ENCODE measurements at places on chromosomes 13 and 19. TPM values are rescaled to one million over a fixed set of nuclear protein-coding genes. Genes with fewer than 3 reads are reported as not detected.

DNA sequence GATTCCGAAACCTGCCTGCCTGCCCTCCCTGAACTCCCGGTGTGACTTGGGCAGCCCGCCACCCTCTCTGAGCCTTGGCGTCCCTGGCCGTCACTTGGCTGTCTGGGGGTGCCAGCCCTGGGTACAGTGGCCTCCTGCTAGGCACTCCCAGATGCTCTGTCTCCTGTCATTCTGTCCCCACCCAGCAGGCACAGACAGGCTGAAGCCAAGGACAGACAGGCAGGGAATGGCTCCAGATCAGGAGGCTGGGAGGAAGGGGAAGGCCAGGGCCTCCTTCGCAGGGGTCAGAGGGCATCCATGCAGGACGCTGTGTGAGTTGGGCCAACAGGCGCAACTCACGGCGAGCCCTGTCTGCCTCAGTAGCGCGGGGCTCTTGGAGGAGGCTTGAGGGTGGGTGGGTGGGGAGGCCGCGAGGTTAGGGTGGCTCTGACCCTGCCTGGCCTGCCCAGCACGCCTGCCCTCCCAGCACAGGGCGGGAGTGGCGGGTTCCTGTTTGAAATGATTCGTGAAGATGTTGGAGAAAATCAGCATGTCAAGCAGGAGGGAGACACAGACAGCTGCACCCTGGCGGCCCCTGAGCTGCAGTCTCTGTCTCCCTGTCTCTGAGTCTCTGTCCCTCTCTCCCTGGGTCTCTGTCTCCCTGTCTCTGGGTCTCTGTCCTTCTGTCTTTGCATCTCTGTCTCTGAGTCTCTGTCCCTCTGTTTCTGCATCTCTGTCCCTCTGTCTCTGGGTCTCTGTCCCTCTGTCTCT lies 19.7 kb downstream of the KLHL26 start:
- no peak overlapping the region for H3K4me3 ChIP-seq
- H3K4me1 ChIP-seq, result peaks cover 27% of the 10 kb centered on the region
- H3K27me3 ChIP-seq, result no peaks in the 10 kb centered on the region
- no peak for DNase-seq

- H3K27ac ChIP-seq, result peak within 1 kb of the TSS; percentile 87
- H3K27me3 ChIP-seq, result no peaks in the 10 kb centered on the region
- no peaks in the 10 kb centered on the region for H3K4me1 ChIP-seq
- peak within 1 kb of the TSS; percentile 57 for H3K4me3 ChIP-seq
Measured at GRCh38 chr13:113296823-113297369, at the start of gene LAMP1. Gene LAMP1 (plus strand): TSS chr13:113297239. CDS start chr13:113297435, 196 bp downstream.

DNA sequence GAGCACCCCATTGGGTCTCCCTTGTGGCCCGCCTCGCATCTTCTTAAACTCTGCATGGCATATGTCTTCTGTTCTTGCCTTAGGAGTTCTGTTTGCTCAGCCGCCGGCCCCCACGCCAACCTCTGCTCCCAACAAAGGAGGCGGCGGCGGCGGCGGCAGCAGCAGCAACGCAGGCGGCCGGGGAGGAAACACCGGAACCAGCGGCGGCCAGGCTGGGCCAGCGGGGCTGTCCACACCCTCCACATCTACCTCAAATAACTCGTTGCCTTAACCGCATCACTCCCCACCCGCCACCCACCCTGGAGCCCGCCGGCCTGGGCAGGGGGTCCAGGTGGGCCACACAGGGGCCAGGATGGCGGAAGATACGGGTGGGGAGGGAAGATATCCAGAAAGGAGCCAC lies 12.3 kb upstream of the WDR18 start:
- DNase-seq, result no peak
- H3K27me3 ChIP-seq, result no peaks in the 10 kb centered on the region
- no peak overlapping the region for H3K4me3 ChIP-seq
- H3K4me1 ChIP-seq, result no peaks in the 10 kb centered on the region

DNA sequence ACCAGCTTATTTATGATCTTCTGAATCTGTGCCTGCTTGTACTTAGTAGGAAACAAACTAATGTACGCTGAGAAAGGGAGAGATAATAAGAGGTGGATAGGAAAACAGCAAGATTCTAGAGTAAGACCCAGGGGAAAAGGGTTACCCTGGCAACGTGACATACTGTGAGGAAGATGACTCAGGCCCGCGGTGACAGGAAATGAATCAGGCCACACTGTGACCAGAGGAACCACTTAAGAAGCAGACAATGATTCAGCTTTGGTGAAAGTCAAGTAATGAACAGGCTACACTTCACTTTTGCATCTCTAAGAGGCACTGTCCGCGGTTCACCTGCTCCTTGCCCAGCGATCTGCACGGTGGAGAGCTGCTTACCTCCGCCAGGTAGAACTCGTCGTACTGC lies 158.2 kb downstream of the NALCN start:
- H3K4me1 ChIP-seq, result no peaks in the 10 kb centered on the region
- H3K4me3 ChIP-seq, result no peak overlapping the region
- no peaks in the 10 kb centered on the region for H3K27me3 ChIP-seq
- H3K27ac ChIP-seq, result no peak overlapping the region

Gene SIGLEC12
- not detected for total RNA-seq

Gene KLF2
- 16.5 TPM for total RNA-seq

GRCh38 chr13:27353708-27354107 lies 70.7 kb upstream of the GTF3A start:
- H3K36me3 ChIP-seq, result no peaks in the 10 kb centered on the region
- no peaks in the 10 kb centered on the region for H3K4me1 ChIP-seq
- no peak overlapping the region for H3K4me3 ChIP-seq
- H3K27ac ChIP-seq, result no peak overlapping the region
- DNase-seq, result no peak

GRCh38 chr19:17424743-17425365 lies 5.0 kb downstream of the MVB12A start:
- DNase-seq, result no peak
- H3K27ac ChIP-seq, result no peak overlapping the region
- no peaks in the 10 kb centered on the region for H3K4me1 ChIP-seq
- no peaks in the 10 kb centered on the region for H3K36me3 ChIP-seq

Gene NACC1
- total RNA-seq, result 13.6 TPM

- no peaks in the 10 kb centered on the region for H3K27me3 ChIP-seq
- no peaks in the 10 kb centered on the region for H3K4me1 ChIP-seq
- DNase-seq, result peak; percentile 59
- H3K27ac ChIP-seq, result peak overlapping the region; percentile 49
- no peak overlapping the region for H3K4me3 ChIP-seq
- H3K36me3 ChIP-seq, result no peaks in the 10 kb centered on the region
Measured at GRCh38 chr19:46283771-46284170, 13.1 kb upstream of the HIF3A start.

DNA sequence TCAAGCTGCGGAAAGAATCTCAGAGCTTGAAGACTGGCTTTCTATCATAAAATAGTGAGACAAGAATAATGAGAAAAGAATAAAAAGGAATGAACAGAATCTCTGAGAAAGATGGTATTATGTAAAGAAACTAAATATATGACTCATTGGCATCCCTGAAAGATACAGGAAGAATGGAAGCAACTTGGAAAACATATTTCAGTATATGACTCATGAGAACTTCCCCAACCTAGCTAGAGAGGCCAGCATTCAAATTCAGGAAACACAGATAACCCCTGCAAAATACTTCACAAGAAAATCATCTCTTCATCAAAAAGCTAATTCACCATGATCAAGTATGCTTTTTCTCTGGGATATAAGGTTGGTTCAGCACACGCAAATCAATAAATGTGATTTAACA lies 2318.0 kb downstream of the PCDH9 start:
- H3K4me1 ChIP-seq, result no peaks in the 10 kb centered on the region
- H3K4me3 ChIP-seq, result no peak overlapping the region
- no peak overlapping the region for H3K27ac ChIP-seq
- H3K36me3 ChIP-seq, result no peaks in the 10 kb centered on the region
- DNase-seq, result no peak

- H3K27ac ChIP-seq, result no peak overlapping the region
- DNase-seq, result no peak
- no peaks in the 10 kb centered on the region for H3K36me3 ChIP-seq
- no peak overlapping the region for H3K4me3 ChIP-seq
- H3K4me1 ChIP-seq, result no peaks in the 10 kb centered on the region
- no peaks in the 10 kb centered on the region for H3K27me3 ChIP-seq
Measured at GRCh38 chr13:106003651-106004050, 531.8 kb downstream of the EFNB2 start.

- no peak overlapping the region for H3K4me3 ChIP-seq
- H3K27me3 ChIP-seq, result no peaks in the 10 kb centered on the region
- no peak for DNase-seq
- no peak overlapping the region for H3K27ac ChIP-seq
Measured at GRCh38 chr13:35498231-35498630, 21.7 kb upstream of the MAB21L1 start.

GRCh38 chr19:14525729-14526128 lies 3.7 kb upstream of the TECR start:
- no peaks in the 10 kb centered on the region for H3K4me1 ChIP-seq
- DNase-seq, result no peak
- H3K36me3 ChIP-seq, result no peaks in the 10 kb centered on the region
- no peaks in the 10 kb centered on the region for H3K27me3 ChIP-seq
- no peak overlapping the region for H3K4me3 ChIP-seq

DNA sequence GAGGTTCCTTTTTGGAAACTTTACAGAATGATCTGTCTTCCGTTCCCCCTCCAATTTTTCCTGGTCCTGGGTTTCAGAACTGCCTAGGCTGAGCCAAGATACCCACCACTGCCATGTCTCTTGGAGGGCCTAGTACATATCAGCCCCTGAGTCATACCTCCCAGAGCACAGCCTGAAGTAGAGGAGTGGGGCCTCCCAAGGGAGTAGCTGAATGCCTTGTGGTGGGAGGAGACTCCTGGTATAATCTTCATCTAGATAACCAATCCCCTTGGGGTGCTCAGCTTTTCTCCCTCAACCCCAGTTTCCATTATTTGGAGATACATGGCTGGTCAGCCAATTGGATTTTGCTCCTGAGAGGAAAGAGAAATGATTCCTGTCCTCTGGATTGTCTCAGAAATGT lies 30.3 kb downstream of the ZNF763 start:
- no peaks in the 10 kb centered on the region for H3K36me3 ChIP-seq
- no peak overlapping the region for H3K4me3 ChIP-seq
- no peaks in the 10 kb centered on the region for H3K27me3 ChIP-seq
- H3K4me1 ChIP-seq, result no peaks in the 10 kb centered on the region
- H3K27ac ChIP-seq, result no peak overlapping the region
- DNase-seq, result no peak

- H3K4me3 ChIP-seq, result no peak overlapping the region
- no peaks in the 10 kb centered on the region for H3K27me3 ChIP-seq
- no peaks in the 10 kb centered on the region for H3K36me3 ChIP-seq
Measured at GRCh38 chr13:113186061-113186900, 22.2 kb downstream of the PCID2 start.

- no peak for DNase-seq
- H3K27me3 ChIP-seq, result peaks cover 22% of the 10 kb centered on the region
- no peak overlapping the region for H3K4me3 ChIP-seq
- H3K36me3 ChIP-seq, result no peaks in the 10 kb centered on the region
- H3K4me1 ChIP-seq, result no peaks in the 10 kb centered on the region
Measured at GRCh38 chr19:50205681-50206138, 2.3 kb downstream of the MYH14 start.

- DNase-seq, result peak; percentile 35
- peak overlapping the region; percentile 87 for H3K4me3 ChIP-seq
- peak overlapping the region; percentile 100 for H3K27ac ChIP-seq
- no peaks in the 10 kb centered on the region for H3K36me3 ChIP-seq
- H3K27me3 ChIP-seq, result no peaks in the 10 kb centered on the region
- H3K4me1 ChIP-seq, result peaks cover 11% of the 10 kb centered on the region
Measured at GRCh38 chr19:49850221-49850486, 805 bp upstream of the PTOV1 start.

DNA sequence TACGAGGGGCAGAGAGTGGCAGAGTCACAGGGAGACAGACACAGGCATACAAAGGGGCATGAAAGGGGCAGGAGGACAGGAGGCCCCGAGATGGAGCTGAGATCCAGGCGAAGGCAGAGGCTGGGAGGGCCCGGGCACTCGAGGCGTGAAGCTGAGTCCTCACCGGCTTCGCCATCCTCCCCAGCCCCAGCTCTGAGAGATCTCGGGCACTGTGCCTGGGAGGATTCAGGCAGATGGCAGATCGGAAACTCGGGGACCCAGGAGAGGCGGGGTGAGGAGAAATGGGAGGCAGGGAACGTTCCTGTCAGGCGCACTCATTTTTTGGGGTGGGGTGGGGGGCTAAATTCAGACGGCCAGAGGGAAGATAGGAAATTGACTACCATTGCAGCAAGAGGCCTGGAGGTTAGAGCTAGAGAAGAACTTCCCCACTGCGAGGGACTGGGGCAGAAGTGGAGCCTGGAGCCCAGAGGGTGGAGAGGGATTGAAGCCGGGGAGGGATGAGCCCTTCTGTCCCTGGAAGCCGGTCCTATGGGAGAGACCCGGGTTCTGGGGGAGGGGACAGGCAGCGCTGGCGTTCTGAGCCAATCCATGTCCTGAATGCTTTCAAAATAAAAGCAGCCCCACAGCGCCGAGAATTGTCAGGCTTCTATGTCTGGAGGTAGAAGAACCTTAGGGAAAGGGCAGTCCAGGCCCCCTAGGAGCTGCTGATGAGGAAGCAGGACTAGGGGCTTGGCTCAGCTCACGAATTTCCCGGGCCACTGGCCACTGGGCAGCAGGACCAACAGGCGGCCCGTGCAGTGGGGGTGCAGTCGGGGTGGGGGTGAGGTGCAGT lies 12.6 kb downstream of the LRRC4B start:
- H3K36me3 ChIP-seq, result no peaks in the 10 kb centered on the region
- H3K27ac ChIP-seq, result no peak overlapping the region
- peaks cover 3% of the 10 kb centered on the region for H3K4me1 ChIP-seq
- peak overlapping the region; percentile 35 for H3K4me3 ChIP-seq
- no peak for DNase-seq
- H3K27me3 ChIP-seq, result no peaks in the 10 kb centered on the region

DNA sequence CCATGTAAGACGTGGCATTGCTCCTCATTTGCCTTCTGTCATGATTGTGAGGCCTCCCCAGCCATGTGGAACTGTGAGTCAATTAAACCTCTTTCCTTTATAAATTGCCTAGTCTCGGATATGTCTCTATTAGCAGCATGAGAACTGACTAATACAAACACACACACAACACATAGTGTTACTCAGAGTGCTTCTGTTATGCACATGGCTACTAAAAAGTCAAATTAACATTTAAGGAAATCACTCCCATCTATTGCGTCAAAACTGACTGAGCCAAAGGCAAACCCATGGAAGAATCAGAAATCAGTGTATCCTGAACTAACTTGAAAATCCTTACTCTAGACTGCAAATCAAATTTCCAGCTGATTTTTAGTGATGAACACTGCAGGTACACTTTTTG lies 209.2 kb downstream of the RBM26 start:
- no peak overlapping the region for H3K4me3 ChIP-seq
- H3K4me1 ChIP-seq, result no peaks in the 10 kb centered on the region

GRCh38 chr19:1874554-1875185 lies 10.6 kb downstream of the ABHD17A start:
- no peaks in the 10 kb centered on the region for H3K36me3 ChIP-seq
- peak overlapping the region; percentile 92 for H3K27ac ChIP-seq
- no peaks in the 10 kb centered on the region for H3K27me3 ChIP-seq
- peak overlapping the region; percentile 96 for H3K4me3 ChIP-seq
- H3K4me1 ChIP-seq, result peaks cover 10% of the 10 kb centered on the region

Gene PTGER1
- total RNA-seq, result not detected

- H3K4me1 ChIP-seq, result no peaks in the 10 kb centered on the region
- no peak overlapping the region for H3K27ac ChIP-seq
- DNase-seq, result no peak
- no peaks in the 10 kb centered on the region for H3K36me3 ChIP-seq
- no peak overlapping the region for H3K4me3 ChIP-seq
Measured at GRCh38 chr13:112159575-112160547, 92.9 kb downstream of the SOX1 start.

Gene GJB2
- 2.5 TPM for total RNA-seq

Gene CYP4F12
- total RNA-seq, result 13.5 TPM

Gene OXGR1
- total RNA-seq, result 0.91 TPM

GRCh38 chr19:4120559-4121272 lies 3.2 kb downstream of the MAP2K2 start:
- H3K4me3 ChIP-seq, result no peak overlapping the region
- no peak overlapping the region for H3K27ac ChIP-seq
- no peaks in the 10 kb centered on the region for H3K36me3 ChIP-seq
- H3K27me3 ChIP-seq, result no peaks in the 10 kb centered on the region

Data from uterus (tissue), 4 donors.